OCI-M1 (cell line): ENCODE measurements at places on chromosomes 5 and 9.

GRCh38 chr5:105806596-105806995 is 1864.1 kb downstream of the EFNA5 start:
- no peak for DNase-seq

GRCh38 chr9:114223564-114224246 is 68.4 kb downstream of the COL27A1 start:
- peak; percentile 37 for DNase-seq

DNA sequence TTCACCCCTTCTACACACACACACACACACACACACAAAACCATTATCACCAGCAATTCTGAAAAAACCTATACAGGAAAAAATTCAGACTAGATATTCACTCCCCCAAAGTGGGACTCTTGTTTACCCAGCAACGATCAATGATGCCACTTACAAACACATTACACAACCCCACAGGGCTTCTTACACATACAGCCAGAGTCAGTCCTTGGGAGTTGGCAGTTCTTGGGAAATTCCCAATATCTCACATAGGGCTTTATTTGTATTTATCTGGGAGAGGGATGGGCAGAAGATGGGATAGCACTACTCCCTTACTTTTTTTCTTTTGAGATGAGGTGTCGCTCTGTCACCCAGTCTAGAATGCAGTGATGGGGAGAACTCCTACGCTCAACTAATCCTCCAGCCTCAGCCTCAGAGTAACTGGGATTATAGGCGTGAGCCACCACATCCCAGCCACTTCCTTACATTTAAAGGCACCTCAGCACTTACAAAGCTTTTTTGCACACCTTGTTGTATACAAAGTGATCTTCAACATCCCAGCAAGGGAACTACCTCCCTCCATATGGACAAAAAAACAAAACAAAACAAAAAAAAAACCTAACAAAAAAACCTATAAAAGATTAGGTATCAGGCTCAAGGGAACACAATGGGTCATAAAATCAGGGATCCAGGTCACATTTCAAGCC is 168.4 kb downstream of the TSSK1B start:
- DNase-seq = no peak

GRCh38 chr9:92714787-92715487 is 45.0 kb upstream of the IPPK start:
- no peak for DNase-seq

- peak; percentile 75 for DNase-seq
Observed at GRCh38 chr5:25688156-25688555, 1043.4 kb upstream of the CDH10 start.

GRCh38 chr5:524973-525761 is 918 bp upstream of the SLC9A3 start:
- no peak for DNase-seq

DNA sequence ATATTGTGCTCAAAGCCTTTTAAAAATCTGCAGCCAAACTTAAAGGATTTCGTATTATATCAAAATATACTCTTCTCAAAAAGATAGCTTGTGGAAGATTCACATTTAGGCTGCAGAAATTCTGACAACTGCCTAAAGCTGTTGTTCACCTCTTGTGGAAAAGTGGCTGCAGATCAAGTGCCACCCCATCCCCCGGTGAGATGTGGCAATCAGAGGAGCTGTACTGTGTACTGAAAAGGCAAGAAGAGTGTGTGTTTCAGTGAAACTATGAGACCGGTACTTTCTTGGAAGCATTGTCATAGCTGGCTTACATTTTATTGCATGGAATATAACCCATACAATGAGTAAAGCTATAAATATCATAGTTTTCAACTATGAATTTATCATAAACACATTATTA is 64.3 kb downstream of the CDH18 start:
- no peak for DNase-seq

- DNase-seq = no peak
Observed at GRCh38 chr9:99002706-99003105, 59.0 kb downstream of the COL15A1 start.

DNA sequence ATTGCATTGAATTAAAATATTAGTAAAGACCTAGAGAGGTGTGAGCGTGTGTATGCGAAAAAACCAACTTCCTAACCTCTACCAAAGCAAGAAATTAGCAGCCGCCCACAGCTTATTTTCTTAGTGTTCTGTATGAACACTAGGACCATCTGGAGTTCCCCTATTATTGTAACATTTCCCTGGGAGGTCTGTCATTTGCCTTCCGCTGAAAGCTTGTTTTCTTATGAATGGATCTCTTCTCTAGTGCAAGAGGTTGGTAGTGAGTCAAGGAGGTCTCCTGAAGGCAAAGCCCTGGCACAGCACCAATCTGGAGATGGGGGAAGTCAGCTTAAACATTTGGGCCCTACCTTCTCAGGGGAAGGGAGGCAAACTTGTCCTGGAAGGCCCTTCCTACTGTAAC is 10.8 kb downstream of the TNFSF8 start:
- DNase-seq = no peak

DNA sequence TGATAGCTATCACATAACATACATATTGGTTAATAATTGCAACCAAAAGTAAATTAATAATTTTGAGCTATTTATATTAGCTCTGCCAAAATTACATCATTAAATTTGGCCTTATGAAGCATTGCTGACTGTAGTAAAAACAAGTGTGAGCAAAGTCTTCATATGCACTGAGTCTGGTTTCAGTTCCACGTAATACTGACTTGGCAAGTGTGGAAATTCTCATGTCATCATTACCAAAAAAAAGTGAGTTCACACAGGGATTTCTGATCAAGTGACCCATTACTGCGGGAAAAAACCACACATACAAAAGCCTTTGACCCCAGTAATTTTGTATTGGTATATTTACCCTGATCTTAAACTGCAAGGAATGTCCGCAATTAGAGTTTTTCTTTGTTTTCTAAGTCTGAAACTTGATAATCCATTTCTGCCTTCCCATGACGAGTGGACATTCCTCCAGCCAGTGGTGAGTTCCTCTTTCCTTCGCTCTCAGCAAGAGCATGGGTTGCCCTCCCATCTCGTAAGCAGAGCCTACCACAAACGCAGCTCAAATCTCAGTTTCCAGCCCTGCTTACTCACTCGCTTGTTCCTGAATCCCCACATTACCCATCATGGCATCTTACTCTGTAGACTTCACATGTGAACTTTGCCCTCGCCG is 220.2 kb upstream of the DMRT1 start:
- DNase-seq = peak; percentile 28

- DNase-seq = peak; percentile 92
Observed at GRCh38 chr9:89602978-89603766, 1.6 kb upstream of the GADD45G start.
